LHCN-M2 (cell line): ENCODE measurements at places on chromosomes 16 and 17.

DNA sequence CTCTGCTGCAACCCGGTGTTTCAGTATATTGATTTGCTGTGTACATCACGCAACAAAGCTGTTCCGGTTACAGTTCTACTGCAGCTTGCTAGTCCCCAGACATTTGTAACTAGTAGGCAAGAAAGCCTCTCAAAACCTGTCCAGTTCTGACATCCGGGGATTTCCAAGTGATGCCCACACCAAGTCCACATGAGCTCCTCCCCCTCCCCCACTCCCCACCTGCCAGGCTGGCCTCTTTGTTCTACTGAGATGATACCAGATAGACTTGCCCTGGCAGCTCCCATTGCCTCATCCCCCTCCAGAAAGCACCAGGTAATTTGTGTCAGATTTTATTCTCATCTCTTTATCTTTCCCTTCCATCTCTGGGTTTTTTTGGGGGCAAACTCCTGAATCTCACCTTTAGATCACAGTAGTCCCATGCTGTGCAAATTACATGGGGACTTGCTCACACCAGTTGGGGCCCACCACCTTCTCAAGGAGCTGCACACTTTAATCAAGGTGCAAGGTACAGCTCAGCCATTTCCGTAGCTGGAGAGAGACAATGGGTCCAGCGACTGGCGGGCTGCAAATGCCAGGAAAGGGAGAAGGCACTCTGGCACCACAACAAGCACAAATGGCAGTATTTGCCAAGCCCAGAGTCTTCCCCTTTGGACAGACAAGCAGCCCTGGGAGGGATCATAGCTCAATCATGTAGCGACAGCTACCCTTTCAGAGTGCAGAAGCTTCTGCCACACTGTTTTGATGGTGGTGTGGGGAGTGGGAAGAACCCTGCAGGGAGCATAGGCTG, 183.1 kb downstream of the CYLD start:
- DNase-seq, result no peak

DNA sequence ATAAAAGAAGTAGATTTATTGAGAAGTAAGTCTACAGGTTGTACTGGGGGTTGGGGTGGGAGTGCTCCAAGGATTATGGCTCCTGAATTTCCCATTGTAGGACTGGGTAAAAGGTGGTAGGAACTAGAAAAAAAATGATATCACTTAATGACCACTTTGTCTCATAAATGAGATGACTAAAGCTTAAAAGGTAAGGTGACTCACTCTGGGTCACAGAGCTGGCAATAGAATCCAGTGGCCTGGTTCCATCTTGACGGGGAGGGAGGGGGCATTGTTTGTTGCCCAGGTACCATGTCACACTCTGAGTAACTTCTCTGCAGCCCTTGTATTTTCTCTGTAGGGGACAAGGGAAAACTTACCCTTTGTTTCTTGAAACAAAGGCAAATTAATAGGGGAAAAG, 126.1 kb downstream of the PITPNC1 start:
- DNase-seq, result no peak

GRCh38 chr17:77834170-77835115, 124.1 kb upstream of the TNRC6C start:
- peak; percentile 82 for DNase-seq

- DNase-seq, result peak; percentile 29
Measured at GRCh38 chr16:86768999-86769398, 190.7 kb downstream of the FOXL1 start.

DNA sequence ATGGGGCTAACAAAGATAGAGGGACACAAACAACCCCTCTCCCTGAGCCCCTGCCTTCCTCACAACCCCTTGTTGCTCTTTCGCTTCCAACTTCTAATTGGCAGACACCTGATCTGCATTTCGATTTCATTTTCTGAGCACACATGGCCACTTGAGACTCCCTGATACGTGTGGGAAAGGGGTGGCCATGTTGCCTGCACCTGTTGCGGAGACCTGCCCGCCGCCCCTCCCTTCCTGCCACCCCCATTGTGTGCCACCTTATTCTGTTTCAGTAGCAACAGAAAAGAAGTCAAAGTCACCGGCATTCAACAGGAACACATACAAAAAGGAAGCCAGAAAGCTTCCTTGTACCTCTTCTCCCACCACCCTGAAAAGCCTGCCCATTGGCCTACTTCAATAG, 254.7 kb upstream of the SOX9 start:
- no peak for DNase-seq

- DNase-seq, result no peak
Measured at GRCh38 chr17:29518359-29518758, 48.5 kb downstream of the ABHD15 start.

DNA sequence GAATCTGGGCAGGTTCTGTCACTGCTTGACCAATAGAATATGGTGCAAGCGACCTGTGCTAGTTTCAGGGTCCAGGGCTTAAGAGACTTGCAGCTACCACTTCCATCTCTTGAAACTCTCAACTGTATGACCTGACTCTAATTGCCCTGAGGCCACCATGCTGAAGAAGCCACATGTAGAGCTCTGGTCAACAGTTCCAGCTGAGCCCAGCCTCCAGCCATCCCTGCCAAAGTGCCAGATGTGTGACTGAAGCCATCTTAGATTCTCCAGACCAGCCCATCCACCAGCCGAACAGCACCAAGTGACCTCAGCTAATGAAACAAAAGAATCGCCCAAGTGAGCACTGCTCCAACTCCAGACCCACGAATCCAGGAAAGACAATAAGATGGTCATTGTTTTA, 3.4 kb upstream of the MT2A start:
- no peak for DNase-seq

GRCh38 chr17:12877953-12878669, 88.8 kb downstream of the ARHGAP44 start:
- no peak for DNase-seq

DNA sequence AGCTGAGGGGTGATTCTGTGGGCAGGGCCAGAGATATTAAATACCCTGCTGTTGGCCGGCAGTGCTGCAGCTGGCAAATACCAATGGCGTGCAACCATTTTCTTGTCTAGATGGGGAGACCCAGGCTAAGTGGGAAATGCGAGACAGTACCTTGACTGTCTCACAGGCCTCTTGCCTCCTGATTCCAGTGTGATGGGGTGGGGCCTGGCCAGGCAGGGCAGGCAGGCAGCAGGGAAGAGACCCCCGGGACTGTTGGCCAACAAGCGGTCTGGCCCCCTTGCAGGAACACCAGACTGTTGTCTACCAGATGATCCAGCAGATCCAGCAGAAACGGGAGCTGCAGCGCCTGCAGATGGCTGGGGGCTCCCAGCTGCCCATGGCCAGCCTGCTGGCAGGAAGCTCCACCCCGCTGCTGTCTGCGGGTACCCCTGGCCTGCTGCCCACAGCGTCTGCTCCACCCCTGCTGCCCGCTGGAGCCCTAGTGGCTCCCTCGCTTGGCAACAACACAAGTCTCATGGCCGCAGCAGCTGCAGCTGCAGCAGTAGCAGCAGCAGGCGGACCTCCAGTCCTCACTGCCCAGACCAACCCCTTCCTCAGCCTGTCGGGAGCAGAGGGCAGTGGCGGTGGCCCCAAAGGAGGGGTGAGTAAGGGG, 5.7 kb upstream of the CISD3 start:
- DNase-seq, result peak; percentile 90

- no peak for DNase-seq
Measured at GRCh38 chr16:58614860-58615259, 14.8 kb downstream of the CNOT1 start.

- no peak for DNase-seq
Measured at GRCh38 chr16:67394155-67395104, 1.1 kb upstream of the TPPP3 start.

- DNase-seq, result no peak
Measured at GRCh38 chr17:76276069-76276431, 10.9 kb downstream of the UBALD2 start.

GRCh38 chr16:69241926-69242325, 55.0 kb downstream of the SNTB2 start:
- DNase-seq, result no peak

DNA sequence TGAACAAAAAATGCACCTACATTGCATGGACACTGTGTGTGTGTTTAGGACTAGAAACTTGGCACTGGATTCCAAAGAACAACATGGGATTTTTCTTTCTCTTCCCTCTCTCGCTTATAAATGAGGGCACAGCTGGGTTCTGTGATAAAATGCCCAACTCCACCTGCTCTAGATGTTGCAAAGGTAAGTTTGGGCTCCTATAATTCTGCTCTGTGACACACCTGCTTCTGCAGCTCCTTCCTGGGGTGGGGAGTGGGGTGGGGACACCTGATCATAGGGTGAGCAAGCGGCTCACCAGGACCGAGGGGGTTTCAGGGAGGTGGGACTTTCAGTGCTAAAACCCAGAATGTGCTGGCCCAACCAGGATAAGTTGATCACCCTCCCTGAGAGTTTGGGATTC, 104.3 kb downstream of the AXIN2 start:
- DNase-seq, result no peak

DNA sequence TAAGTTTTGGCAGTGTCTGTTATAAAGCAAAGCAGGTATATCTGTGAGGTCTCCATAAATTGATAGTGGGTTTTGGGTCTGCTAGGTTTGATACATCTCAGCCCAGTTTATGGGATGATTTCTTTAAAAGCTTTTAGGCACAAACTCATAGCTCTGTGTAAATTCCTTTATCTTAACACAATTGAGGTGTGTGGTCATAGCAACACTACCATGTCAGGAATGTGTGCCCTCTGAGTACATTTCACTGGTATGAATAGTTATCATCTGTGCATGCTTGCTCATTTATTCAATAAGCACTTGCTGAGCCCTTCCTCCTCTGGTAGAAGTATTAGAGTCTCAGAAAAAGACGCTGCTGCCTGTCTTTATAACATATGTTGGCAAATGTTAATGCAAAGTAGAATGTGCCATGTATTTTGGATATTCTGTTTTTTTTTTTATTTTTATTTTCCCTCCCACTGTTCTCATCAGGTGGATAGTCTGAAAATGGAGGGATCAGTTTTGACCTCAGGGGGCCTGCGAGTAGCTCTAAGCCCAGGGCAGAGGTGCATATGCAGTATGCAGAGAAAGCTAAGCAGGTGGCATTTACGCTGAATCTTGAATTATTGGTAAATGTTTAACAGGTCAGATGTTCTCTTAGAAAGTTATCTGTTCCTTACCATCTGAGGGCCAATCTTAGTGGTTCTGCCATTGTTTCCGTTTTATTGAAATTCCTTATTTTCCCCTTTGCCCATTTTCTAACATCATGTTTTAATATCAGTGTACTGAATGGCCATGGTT, 90.7 kb downstream of the WNT3 start:
- DNase-seq, result peak; percentile 67

DNA sequence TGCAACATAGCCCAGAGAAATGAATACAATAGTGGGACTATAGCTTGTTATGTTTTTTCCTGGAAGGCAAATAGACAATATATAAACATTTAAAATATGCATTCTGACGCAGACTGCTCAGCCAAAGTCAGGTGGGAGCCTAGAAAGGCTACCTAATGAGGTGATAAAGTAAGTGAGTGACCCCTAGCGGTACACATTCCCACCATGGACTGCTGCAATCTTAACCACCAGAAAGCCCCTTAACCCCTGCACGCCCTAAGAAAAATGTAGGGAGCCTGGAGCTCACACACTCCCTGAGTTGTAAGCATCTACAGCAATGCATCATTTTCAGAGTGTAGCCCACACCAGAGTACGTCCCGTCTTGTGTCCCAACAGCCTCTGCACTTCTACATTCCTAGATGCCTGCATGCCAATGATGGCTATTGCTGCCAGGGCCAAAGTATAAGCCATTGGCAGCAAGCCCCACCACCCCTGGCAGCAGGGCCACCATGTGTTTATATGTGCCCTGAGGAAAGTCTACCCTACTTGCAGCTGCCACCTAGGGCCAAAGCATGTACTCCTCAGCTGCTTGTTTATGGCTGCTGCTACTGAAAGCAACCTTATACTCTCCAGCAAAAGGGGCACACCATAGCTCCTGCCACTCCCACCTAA, 127.6 kb downstream of the KIF2B start:
- DNase-seq, result no peak

GRCh38 chr17:1906662-1907101, 76.9 kb downstream of the RPA1 start:
- DNase-seq, result no peak

DNA sequence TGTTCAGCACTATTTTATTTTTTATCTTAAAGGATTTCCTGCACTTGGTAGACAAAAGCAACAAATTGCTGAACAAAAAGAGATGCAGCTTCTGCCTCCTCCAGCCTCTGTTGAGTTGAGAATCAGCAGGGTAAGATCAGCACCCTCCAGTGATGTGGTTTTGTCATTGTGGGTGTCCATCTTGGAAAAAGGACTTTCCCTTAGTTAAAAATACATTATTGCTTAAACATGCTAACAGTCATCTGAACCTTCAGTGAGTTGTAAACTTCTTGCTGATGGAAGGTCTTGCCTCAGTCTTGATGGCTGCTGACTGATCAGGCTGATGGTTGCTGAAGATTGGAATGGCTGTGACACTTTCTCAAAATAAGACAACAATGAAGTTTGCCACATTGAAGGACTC, 101.2 kb downstream of the PHKB start:
- DNase-seq, result no peak

GRCh38 chr17:17970699-17971430, 1.3 kb downstream of the TOM1L2 start:
- no peak for DNase-seq

DNA sequence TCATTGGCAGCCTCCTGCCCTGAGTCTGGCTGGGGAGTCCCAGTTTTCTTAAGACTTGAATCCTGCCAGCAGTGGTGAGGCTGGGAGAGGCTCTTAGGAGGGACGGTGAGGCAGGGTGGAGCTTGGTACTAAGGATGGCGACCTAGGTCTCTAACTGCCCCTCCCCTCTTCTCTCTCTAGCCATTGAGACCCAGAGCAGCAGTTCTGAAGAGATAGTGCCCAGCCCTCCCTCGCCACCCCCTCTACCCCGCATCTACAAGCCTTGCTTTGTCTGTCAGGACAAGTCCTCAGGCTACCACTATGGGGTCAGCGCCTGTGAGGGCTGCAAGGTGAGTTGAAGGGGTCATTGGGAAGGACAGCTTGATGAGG, 16.4 kb downstream of the GJD3 start:
- no peak for DNase-seq

DNA sequence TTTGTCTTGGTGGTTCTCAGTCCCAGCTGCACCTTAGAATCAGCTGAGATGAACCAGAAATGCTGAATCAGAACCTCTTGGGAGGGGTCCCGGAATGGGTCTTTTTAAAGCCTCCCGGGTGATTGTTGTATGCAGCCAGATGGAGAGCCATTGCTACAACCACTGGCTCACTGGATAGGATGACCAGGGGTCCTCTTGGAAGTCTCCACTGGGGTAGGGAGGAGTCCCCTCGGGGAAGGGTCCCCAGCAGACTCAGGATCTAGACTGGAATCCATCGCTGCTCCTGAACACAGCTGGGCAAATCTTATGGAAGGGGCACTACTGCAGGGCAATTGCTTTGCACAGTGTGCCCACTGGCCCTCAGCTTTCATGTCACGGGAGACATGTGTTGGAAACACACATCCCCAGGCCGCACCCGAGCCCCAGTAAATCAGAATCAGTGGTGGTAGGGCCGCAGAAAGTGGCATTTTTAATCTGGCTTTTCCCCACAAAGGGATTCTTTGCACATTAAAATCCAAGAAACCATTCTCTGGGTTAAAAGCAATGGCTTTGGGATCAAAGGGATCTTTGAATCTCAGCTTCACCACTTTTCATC, 117.3 kb downstream of the IRX5 start:
- DNase-seq, result no peak
